ENCODE measurements at places on chromosomes 4 and X.

DNA sequence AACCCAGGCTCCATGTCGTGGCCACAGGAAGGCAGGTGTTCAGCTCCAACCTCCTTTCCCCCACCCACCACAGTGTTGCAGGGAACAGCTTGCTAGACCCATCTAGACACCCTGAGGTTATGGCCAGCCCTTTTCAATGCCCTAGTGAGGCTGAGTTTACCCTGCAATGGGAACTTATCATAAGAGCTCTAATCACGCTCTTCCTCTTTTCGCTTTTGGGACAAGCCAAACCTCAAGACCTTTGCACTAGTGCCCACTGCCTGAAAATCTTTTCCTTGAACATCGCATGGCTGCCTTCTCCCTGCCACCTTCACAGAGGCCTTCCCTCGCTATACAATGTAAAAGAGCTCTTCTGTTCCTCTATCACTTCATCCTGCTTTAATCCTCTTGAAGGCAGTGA is 2.4 kb upstream of the FGFBP2 start:
- no peak for DNase-seq

GRCh38 chr4:20672262-20672661 is 28.0 kb upstream of the PACRGL start:
- DNase-seq = no peak

GRCh38 chr4:88613417-88613875 is 21.2 kb downstream of the HERC3 start:
- DNase-seq = no peak

GRCh38 chr4:125267630-125268029 is 47.1 kb upstream of the FAT4 start:
- no peak for DNase-seq

DNA sequence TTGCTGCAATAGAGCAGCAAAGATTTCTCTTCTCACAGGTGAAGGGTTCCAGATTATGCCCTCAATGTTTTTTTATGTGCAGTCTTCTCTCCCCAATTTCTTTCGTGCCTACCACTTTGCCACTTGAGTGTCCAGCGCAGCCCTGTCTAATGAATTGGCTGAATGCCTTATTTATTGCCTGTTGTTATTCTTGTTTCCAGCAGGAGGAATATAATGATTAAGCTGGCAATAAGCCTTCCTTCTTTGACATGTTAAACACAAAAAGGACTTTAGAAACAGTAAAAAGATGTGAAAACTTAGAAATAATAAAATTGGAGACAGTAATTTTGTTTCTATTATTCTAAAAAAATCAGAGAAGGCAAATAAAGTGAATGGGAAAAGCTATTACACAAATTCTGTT is 34.6 kb upstream of the FRAS1 start:
- no peak for DNase-seq

- no peak for DNase-seq
These were observed 7.1 kb downstream of the EPGN start for GRCh38 chr4:74315376-74315775.

- no peak for DNase-seq
These were observed 97.3 kb downstream of the NR3C2 start for GRCh38 chr4:148344941-148345340.

Measured in right forelimb (tissue), 1 donor.